ENCODE measurements at places on chromosomes 16 and 17. TPM values are rescaled to one million over a fixed set of nuclear protein-coding genes. Genes with fewer than 3 reads are reported as not detected.

HAS3 gene
- total RNA-seq: 32.7 TPM

YPEL2 gene
- total RNA-seq: 2.7 TPM

CCL7 gene
- total RNA-seq: 0.27 TPM

ABCC6 gene
- total RNA-seq: 1.3 TPM

SOST gene
- total RNA-seq: not detected

INCA1 gene
- total RNA-seq: 1.2 TPM

ACSM2A gene
- total RNA-seq: not detected

CEP295NL gene
- total RNA-seq: 0.38 TPM

HBA2 gene
- total RNA-seq: 0.38 TPM

LRRC37B gene
- 9.9 TPM for total RNA-seq

PDILT gene
- total RNA-seq: not detected

SCN4A gene
- total RNA-seq: 0.08 TPM

HSD17B1 gene
- 1.1 TPM for total RNA-seq

TEX14 gene
- 0.36 TPM for total RNA-seq

RNPS1 gene
- 289 TPM for total RNA-seq

TMIGD1 gene
- total RNA-seq: not detected

ITGB4 gene
- total RNA-seq: 148 TPM

DLX3 gene
- total RNA-seq: 0.08 TPM

ACE gene
- total RNA-seq: 3.4 TPM

EXOSC6 gene
- 13.8 TPM for total RNA-seq

CCL8 gene
- not detected for total RNA-seq

HOXB3 gene
- total RNA-seq: 6.9 TPM

HSPB9 gene
- total RNA-seq: not detected

SMTNL2 gene
- total RNA-seq: 0.28 TPM

OR3A3 gene
- total RNA-seq: not detected

ATP1B2 gene
- total RNA-seq: 0.08 TPM

NPIPA8 gene
- 1.1 TPM for total RNA-seq

TPSD1 gene
- total RNA-seq: not detected

TEKT5 gene
- 0.17 TPM for total RNA-seq

ARHGAP23 gene
- 56.9 TPM for total RNA-seq

PYDC1 gene
- total RNA-seq: not detected

SULT1A1 gene
- 5.1 TPM for total RNA-seq

KRTAP16-1 gene
- total RNA-seq: not detected

RASD1 gene
- total RNA-seq: 6.2 TPM

GJD3 gene
- 0.71 TPM for total RNA-seq

TSNAXIP1 gene
- 0.65 TPM for total RNA-seq

MPHOSPH6 gene
- 28.8 TPM for total RNA-seq

G6PC1 gene
- not detected for total RNA-seq

TMEM88 gene
- 1.2 TPM for total RNA-seq

OTOP2 gene
- total RNA-seq: 0.09 TPM

DPEP1 gene
- total RNA-seq: 1.5 TPM

TBC1D26 gene
- not detected for total RNA-seq

HERPUD1 gene
- total RNA-seq: 93.4 TPM

TMEM235 gene
- not detected for total RNA-seq

MYBBP1A gene
- 111 TPM for total RNA-seq

MARVELD3 gene
- total RNA-seq: 0.22 TPM

BCL6B gene
- total RNA-seq: not detected

RNF135 gene
- total RNA-seq: 22.6 TPM

FNDC8 gene
- not detected for total RNA-seq

ACAP1 gene
- total RNA-seq: 2.6 TPM

All from A549 treated with dexamethasone at 1 μM for 4 hours (cell line).